Epithelial cell of proximal tubule (primary cell): ENCODE measurements at places on chromosomes 12 and 14. TPM values are rescaled to one million over a fixed set of nuclear protein-coding genes. Genes with fewer than 3 reads are reported as not detected.

KDM2B gene
- 23.8 and 33.1 TPM in 2 replicates for total RNA-seq

SLC7A7 gene
- 3.5 and 5.6 TPM in 2 replicates for total RNA-seq

IPO8 gene
- total RNA-seq: 12.5 and 15.0 TPM in 2 replicates

SOAT2 gene
- not detected in 2 replicates for total RNA-seq

ZFYVE26 gene
- 11.4 and 11.9 TPM in 2 replicates for total RNA-seq

CCDC197 gene
- not detected in 2 replicates for total RNA-seq

ERH gene
- 163 and 166 TPM in 2 replicates for total RNA-seq

RND1 gene
- 3.3 and 8.9 TPM in 2 replicates for total RNA-seq

ASB2 gene
- total RNA-seq: 0.46 and 1.4 TPM in 2 replicates
